Stimulated activated CD4-positive, alpha-beta T cell treated with anti-CD3 and anti-CD28 coated beads, Interleukin-15, amount 100 ng/mL, for 24 hours (primary cell): ENCODE measurements at places on chromosomes 5 and 9.

DNA sequence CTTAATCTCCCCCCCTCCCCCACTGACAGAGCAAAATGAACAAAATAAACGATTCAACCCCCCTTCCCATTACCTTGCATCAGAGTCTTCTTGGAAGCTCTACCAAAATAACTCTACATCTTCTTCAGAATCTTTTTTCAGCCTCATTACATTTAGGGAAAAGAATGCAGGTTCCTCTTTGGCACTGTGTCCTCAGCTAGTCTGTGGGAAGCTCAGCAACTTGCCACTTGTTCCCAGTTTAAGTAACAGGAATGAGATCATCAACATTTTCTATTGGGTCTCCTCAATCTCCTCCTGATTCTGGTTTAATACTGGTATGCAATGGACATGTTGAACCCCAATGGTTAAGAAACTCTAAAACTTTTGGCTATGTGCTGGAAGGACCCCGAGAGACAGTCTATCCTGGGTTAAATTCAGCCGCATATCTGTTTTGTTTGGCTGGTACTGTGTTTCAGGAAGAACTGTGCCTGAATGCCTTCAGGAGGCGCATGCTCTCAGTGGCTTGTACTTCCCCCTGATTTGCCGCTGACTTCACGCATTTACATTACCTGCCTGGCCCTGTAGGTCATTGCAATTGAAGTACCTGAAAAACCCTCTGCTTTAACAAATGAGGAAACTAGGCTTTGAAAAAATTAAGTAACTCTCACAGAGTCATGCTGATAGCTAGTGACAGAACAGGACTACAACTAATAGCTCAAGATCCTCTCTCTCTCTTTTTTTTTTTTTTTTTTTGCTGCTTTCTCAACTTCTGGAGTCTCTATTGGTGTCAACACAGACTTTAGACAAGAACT lies 78.1 kb upstream of the HMHB1 start:
- DNase-seq: no peak

DNA sequence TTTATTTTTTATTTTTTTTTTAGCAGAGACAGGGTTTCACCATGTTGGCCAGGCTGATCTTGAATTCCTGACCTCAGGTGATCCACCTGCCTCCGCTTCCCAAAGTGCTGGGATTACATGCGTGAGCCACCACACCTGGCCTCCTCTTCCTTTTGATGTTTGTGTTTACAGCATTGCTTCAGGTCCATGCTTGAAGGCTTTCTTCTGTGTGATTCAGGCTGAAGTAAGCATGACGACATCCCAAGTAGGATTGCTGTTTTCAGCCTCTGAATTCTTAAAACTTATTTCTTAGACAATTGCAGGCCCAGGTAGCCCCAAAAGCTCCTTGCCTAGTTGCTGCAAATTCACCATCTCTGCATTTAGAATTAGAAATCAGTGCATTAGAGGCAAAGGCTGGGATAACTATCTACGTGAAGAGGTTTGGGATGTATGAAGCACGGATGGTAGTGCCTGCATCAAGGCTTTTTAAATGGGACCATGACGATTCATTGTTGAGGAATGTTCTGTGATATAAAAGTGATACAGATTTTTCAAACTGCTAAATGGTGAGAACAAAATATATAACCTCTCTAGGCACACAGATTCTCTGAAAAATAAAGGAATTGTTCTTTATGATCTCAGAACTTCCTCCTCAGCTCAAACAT lies 3.0 kb upstream of the ETF1 start:
- no peak for DNase-seq

- DNase-seq: no peak
Measured at GRCh38 chr9:111131211-111131610, 92.9 kb upstream of the LPAR1 start.

DNA sequence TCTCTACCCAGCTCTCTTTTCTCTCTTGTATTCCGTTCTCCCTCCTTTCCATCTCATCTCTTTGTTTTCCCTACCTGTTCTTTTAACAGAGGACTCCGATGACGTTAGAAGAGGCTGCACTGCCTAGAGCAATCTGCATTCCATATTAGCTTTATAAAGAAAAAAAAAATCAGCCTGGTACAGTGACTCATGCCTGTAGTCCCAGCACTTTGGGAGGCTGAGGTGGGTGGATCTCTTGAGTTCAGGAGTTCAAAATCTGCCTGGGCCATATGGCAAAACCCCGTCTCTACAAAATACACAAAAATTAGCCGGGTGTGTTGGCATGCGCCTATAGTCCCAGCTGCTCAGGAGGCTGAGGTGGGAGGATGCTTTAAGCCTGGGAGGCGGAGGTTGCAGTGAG lies 49.0 kb downstream of the DAPK1 start:
- DNase-seq: no peak

DNA sequence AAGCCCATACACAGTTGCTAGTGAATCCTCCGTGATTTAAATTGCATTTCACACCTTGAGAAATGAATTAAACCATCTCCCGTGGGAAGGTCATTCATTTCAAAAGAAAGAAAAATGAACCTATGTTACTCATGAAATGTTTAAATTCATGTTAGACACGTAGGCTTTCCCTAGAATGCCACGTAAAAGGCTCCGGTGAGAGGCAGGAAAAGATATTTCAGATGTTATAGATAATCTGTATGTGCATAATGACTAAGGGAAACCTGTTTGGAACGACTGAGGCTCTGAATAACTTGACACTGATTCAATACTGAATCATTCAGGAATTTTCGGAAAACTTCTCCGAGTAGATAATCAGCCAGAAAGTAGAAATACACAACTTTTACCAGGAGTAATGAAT lies 134.3 kb upstream of the ICE1 start:
- DNase-seq: no peak

- peak; percentile 40 for DNase-seq
Measured at GRCh38 chr9:133869674-133870405, 122.3 kb downstream of the VAV2 start.

GRCh38 chr5:36300927-36301540 lies 668 bp downstream of the RANBP3L start:
- no peak for DNase-seq

GRCh38 chr9:22308177-22308576 lies 138.4 kb upstream of the DMRTA1 start:
- no peak for DNase-seq

DNA sequence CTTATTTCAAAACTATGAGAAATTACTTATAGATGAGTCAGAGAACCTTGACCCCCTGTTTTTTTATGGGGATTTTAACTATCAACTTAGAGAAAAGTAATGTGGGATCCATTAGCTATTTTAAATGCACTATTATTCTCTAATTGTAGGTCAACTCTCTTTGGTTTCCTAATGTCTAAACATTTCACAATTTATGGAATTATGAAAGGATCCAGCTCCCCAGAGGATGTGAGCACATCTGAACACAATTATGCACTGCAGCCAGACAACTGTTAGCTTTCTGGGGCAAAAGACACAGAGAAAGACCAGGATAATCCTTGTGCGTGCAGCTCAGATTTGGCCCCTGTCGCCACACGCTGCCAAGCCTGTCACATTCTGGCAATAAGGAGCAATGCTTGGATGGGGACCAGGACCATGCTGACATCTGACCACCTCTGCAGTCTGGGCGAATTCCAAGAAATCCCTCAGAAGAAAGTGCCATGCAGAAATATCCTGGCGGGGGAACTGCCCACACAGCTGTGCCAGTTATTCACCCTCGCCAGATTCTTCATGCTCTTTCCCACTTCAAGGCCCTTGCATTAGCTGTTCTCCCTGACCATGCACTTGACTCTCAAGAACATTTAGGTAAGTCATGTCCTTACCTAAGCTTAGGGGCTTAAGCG lies 22.2 kb upstream of the CMBL start:
- no peak for DNase-seq

DNA sequence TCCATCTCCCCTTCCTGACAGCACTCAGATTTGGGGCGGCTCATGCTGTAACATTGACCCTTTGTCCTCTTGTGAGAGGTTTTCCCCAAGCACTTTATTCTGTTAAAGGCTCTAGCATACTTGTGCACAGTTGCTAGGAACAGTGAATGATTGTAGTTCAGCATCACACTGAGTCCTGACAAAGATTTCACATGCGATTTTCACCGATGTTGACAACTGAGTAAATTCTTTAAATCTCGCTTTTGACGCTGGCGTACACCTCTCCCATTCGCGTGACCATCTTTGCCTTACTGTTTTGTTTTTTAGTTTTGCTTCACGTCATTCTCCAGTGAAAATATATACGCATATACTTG lies 780 bp downstream of the CDC37L1 start:
- DNase-seq: no peak

- no peak for DNase-seq
Measured at GRCh38 chr9:35341585-35341984, 148.3 kb upstream of the RUSC2 start.

DNA sequence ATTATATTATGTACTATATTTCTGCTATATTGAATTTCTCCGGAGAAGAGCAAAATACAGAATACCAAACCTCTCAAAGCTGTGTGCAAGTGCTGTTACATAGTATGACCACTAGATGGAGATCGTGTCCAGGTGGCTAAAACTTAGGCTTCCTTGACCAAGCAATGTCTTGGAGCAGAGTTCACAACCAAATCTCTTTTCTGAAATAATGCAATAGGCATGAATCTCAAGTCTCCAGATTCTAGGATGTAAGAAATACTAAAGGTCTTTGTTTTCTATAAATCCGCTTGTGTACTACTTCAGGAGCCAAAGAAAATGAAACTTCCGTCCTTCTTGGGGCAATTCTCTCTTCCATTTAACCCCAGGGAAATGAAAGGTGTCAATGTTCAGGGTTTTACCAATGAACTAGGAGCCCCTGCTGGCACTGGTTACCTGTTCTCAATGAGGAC lies 181.5 kb upstream of the RAI14 start:
- no peak for DNase-seq

DNA sequence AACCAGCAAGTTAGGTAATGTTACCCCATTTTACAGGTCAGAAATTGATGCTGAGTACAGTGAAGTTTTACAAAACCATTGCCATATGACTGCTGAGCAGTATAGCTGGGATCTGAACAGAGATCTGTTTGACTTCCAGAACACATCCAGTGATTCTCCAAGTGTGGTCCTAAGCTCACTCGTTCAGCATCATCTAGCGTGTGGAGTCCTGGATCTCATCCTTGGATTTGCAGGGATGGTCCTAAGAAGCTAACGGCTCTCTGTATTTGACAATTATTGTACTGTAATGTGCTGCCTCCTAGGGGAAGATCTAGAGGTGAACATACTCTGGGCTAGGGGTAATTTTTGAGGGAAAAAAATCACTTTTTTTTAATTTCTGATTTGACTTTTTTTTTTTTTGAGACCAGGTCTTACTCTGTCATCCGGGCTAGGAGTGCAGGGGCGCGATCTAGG lies 1.4 kb downstream of the SLC26A2 start:
- DNase-seq: no peak

DNA sequence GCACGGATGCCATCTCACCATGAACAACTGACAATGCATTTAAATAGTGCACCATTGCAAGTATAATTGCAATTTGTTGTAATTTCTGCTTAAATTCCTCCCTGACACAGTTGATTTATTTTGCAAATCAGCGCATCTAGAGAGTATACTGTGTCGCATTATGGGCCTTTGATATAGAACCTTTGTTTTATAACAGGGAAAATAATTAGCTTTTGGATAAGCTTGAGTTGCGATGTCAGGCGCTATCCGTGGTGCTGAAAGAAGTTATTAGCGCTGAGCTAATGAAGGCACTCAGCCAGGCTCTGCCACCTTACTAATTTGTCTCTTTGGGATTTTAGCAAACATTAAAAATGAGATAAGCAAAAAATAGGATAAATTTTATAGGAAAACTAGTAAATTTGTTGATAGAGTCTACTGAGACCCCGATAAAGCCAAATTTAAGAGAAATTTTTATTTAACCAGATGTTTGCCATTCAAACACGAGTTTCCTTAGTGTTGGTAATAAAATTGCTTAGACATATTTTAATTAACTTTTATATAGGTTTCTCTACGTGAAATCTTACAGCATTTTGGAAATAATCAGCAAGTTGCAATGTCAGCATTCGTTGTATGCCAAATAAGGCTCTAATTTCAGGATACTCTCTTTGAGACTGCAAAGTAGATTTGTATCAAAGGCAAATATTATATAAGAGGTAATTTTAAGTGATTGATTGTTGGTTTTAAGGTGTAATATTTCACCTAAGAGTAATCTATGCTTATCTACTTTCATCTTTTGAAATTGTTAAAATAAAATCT lies 355.5 kb downstream of the TLR4 start:
- DNase-seq: peak; percentile 4

- DNase-seq: no peak
Measured at GRCh38 chr5:90645024-90645610, 86.5 kb downstream of the ADGRV1 start.

DNA sequence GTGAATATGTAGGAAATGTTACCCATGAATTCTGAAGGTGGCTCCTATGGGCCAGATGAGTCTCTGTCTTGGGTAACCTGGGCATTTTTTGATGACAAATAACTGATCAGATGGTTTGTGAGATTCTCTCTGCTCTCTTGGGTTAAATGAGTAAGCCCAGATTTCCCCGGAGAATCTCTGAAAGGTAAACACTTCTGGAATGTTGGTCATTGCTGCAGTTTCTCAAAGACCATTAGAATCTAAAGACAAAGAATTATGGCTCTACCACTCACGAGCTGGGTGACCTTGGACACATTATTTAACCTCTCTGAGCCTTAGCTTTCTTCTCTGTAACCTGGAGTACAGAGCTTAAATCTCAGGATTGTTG lies 191.2 kb downstream of the DAB2IP start:
- DNase-seq: no peak

DNA sequence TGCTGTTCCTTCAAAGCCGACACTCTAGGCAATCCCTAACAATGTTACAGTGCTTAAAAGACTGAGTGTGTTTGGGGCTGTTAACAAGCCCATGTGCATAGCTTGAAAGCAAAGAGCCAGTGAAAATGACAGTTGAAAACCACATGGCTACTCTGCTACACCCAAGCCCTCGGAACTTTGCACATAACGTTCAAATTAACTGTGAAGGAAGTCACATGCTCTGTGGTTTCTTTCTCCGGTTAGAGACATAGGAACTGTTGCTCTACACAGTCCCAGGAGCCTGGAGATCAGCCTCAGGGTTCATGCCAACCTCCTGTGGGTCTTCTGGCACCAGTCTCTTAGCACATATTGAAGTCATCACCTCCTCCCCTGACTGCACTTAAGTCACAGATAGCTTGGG lies 51.1 kb downstream of the C9orf152 start:
- no peak for DNase-seq

DNA sequence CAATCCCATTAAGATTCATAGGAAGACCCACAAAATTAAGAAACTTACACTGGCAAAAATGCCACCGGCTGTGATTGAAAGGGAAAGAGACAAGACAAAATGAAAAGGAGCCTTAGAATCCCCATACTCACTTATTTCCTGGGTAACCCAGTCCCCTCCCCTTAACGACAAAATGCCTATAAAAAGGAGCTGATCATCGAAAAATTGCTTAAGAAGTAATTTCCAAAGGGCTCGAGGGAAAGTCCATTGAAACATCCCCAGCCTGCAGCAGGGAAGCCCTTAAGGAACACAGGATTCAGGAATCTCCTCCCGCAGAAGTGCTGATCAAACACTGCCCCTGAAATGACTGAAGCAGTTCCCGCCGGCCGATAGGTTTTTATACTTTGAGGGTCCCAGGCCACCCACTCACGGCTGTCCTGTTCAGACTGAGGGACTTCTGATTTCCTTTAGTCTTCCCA lies 677 bp upstream of the ZNF79 start:
- DNase-seq: no peak
